ENCODE measurements at places on chromosomes 5 and 9.

DNA sequence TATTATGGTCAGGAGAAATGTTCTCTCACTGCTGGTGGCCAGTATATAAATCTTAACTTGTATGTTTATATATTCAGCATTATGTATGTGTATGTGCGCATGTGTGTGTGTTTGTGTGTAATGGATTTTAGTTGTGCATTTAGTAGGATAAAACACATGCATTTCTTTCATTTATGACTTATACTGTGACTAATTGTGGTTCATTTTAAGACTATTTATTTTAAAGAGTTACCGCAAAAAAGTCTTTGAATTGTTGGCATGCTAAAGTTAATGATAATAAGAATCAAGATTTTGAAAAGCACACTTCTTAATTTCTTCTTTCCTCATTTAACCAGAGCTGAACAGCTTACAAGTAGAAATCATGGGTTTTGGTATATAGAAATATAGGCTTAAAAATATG lies 60.9 kb downstream of the RAI14 start:
- DNase-seq: no peak

DNA sequence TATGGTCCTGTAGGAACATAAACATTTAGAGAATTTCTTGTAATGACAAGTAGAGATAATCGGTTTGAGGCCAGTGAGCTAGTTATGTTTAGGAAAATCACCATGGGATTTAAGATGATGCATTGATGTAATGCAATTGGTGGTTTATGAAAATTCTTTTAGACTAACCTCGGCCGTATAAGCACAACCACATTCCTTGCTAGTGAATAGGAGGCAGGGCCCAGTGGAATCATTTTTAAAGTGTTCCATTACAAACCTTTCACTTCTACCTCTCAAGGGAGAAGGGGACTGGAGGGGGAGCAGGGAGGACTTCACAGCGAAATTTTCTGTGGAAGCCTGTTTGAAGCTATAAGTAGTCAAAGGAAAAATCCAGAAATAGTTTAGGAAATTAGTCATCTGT lies 71.8 kb upstream of the NFIL3 start:
- no peak for DNase-seq

GRCh38 chr9:1668441-1668840 lies 346.7 kb upstream of the SMARCA2 start:
- DNase-seq: no peak

DNA sequence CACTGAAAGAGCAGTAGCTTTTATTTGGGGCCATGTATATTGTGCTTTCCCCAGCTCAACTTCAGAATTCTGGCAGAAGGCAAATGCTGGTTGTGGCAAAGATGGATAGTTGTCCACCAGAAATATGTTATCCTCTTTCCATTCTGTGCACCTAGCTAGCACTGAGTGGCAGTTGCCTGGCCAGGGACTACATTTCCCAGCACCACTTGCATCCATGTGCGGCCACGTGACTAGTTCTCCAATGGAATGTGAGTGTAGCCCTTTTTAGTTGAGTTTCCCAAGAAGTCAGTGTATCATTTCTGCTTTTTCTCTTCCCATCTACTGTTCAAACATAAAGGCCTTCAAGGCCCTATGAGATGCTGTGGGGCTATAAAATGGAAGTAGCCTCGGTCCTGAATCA lies 354.0 kb upstream of the CLINT1 start:
- no peak for DNase-seq

DNA sequence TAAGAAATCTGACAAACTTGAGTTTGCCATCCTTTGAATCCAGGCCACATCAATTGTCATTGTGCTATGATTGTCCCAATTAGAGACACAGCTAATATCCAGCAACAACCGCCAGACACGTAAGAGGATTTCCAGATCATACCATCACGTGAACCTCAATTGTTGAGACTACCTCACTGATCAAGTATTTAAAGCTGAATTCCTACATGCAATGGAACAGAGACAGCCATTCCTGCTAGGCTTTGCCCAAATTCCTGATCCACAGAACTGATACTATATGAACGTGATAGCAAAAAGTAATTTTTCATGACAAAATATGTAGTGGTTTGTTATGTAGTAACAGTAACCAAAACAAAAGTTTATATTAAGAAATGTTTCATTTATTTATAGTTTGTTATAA lies 657.7 kb downstream of the PRR16 start:
- DNase-seq: no peak

DNA sequence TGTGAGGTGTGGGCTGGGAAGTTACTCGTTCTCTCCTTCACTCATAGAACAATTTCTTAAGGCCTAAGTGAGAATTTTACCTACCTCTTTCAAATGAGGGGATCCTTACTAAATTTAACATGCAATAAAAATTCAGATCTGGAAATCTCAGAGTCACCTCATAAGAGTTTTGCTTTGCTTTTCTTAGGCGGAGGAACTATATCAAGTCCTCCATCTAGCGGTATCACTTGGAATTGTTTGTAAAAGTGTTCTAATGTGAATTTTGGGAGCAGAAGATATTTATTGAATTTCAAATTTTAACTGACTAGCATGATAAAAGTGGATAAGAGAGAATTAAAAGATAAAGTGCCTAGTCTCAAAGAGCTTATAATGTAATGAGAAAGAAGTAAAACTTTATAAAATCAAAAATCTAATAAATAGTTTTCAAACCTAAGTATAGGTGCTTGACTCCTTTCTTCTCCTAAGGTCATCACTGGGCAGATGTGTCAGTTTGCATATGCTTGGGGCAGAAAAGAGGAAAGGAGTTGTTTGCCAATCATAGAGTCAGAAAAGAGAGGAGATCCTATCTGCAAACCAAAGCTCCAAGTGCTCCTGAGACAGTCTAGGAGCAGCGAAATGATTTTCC lies 145.7 kb upstream of the DAB2 start:
- DNase-seq: no peak
